ENCODE measurements at places on chromosomes 2 and 18. TPM values are rescaled to one million over a fixed set of nuclear protein-coding genes. Genes with fewer than 3 reads are reported as not detected.

Gene MYL12A
- total RNA-seq: 261 TPM

Gene SH3BP4
- total RNA-seq: 36.3 TPM

Gene TPGS2
- 94.4 TPM for total RNA-seq

Gene TMSB10
- 10,969 TPM for total RNA-seq

Gene SOX11
- total RNA-seq: not detected

Measured in A549 treated with ZK216348 at 1 μM for 4 hours (cell line).